ENCODE measurements at places on chromosomes 2 and 18.

DNA sequence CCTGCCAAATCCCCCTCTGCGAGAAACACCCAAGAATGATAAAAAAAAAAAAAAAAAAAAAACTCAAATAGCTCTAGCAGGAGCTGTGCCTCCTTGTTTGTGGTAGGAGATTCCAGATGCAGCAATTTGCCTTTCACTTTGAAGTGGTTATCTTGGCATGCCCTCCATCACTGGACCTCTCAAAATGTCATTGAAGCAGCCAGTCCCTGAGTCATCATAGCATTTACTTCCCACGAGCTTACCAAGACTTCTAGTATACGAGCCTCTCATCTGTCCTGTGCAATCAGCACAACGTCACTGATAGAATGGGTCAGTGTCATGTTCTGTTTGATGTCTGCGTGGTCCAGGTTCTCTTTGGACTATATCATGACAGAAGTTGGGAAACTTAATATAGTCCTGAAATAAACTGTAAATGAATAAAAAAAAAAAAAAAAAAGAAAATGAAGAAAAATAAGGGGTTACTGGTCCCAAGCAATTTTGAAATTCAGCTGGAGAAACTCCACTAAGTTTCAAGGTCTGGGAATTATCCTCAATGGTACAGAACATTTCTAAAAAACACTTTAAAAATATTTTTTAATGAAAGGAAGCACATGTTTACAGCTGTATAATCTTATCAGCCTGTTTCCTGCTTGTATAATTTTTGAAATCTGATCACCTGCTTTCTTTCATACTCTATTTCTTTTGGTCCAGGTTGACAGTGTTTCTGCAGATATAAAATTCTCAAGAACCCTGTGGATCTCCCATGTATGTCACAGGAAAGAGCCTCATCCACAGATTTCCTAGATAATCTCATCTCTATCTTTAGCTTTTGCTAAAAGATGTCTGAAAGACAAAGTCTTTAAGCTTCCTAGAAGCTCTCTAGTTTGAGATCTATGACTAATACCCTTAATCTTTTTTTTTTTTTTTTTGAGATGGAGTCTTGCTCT lies 74.1 kb upstream of the EHBP1 start:
- DNase-seq: no peak

DNA sequence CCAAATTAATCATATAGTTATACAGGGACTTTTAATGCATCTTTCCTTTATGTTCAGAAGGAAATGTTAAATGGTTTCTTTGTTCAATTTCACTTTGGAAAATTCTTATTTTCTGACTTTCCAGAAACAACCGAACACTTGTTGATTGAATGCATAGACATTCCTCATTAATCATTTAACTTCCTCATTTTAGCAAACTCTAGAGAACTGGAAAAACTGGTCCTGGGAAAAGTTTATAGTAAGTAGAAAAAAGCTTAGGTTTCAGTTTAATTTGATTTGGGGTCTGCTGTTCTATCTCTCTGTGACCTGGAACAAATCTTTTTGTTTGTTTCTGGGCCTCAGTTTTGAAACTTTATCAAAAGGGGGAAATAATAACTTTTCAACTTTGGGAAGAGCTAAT lies 320.4 kb downstream of the CMPK2 start:
- DNase-seq: no peak

DNA sequence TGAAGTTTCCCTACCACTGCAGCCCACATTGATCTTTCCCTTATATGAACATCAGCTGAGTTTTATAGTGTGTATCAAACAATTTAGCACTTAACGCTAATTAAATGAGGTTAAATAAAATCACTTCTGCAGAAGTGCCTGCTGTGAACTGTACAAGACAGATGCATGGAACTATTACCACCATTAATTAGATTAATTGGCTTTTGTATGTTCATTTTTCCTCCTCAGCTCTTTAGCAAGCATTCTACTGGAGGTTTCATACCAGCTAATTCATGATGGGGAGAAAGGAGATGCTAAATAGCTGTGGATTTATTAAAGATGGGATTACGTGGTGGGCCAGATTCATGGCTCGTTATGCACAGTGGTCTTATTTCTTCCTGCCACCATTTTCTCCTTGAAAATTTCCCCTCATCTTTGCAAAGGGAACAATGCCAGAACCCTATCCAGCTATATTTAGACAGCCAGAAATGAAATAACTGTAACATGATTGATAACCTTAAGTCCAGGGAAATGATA lies 96.7 kb downstream of the CNTNAP5 start:
- no peak for DNase-seq

- peak; percentile 48 for DNase-seq
Observed at GRCh38 chr2:28137221-28137620, 246.7 kb downstream of the BABAM2 start.

- DNase-seq: no peak
Observed at GRCh38 chr2:203583701-203584100, 48.6 kb upstream of the RAPH1 start.

DNA sequence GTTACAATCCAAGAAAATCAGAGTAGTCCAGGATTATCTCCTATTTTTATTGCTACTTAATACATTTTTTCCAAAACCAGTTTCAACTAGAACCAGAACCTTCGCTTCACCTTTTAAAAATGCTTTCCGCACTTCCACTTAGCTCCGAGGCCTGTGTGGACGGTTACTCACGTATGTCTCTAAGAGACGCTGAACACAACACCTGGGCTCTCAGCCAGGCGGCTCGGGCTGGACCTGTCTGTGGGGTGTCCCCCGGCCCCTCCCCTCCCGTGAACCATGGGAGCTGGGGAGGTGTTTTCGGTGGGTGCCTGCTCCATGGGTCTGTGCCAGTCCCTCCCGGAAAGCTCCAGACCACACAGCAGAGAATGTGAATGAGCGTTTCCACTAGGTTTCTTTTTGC lies 223.8 kb downstream of the GLI2 start:
- no peak for DNase-seq

GRCh38 chr2:136402281-136402680 lies 284.3 kb upstream of the CXCR4 start:
- DNase-seq: no peak

DNA sequence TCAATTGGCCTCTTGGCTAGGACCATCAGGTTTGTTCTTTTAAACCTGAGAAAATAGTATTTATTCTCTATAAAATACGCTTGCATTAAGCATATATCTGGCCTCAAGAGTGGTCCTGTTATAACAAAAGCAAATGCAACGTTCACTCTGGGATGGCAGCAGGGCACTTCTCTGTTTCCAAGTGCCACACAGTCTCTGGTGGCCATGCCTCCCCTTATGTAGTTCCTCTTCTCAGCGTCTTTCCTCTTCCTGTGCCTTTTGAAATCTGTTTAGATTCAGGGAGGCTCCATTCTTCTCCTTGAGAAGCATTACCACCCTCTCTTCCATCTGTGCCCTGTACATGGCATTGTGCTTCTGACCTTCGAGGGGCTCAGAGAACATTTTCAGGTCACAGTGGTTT lies 51.9 kb downstream of the TSHZ1 start:
- DNase-seq: no peak

- DNase-seq: no peak
Observed at GRCh38 chr18:13452388-13452811, 233.8 kb downstream of the LDLRAD4 start.

GRCh38 chr2:108632332-108633160 lies 86.7 kb upstream of the RANBP2 start:
- DNase-seq: no peak

DNA sequence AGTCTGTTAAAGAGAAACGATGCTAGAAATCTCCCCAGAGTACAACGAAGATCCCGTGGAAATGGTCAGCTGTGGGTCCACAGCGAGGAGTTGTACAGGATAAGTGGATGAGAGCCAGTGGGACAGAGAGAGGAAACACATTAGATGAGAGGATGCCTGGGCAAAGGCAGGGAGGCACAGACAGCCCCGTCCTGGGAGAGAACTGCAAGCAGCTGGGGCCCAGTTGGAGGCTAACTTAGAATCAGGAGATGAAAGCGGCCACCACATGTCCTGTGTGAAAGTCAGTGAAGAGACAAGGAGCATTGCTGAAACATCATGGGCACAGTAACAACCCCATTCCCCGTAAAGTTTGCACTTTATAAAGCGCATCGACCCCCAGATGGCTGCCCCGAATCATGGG lies 157.5 kb downstream of the RAPGEF4 start:
- no peak for DNase-seq

- peak; percentile 56 for DNase-seq
Observed at GRCh38 chr18:63850020-63850419, 37.5 kb upstream of the SERPINB2 start.

- DNase-seq: no peak
Observed at GRCh38 chr2:16640867-16641266, 24.8 kb downstream of the CYRIA start.

DNA sequence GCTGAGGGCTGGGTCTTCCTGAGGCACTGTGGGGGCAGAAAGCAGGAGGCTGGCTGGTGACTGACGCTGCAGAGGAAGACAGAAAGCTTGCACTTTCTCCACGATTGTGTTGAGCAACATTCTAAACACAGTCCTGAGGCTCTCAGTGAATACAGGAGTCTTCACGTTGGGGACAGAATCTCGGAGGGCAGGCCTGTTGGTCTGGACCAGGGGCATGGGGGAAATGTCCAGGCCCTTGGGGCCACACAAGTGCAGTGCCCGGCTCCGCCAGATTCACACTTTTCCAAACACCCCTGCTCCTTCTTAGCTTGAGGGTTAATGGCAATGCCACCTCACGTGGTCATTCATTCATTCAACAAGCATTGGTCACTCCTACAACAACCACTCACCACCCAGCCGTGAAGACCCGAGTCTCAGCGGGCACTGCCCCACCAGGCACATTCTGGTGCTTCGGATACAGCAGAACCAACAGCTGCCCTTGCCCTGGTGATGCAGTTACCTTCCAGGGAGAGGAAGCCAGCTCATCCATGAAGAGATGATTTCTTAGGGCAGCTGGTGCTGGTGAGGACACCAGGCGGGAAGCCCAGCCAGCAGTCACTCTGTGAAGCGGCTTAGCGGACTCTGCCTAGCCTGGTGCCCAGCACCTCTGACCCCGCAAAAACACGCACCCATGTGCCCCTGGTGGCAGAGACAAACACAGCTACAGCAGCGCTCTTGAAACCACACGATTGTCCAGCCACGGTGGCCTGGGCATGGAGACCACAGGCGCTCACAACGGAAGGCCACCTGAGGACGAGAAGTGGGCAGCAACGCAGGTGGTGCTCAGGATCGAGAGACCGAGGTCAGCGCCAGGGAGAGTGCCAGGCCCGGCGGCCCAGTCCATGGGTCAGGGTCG lies 10.9 kb upstream of the GPC1 start:
- DNase-seq: no peak

GRCh38 chr2:19377717-19378116 lies 19.3 kb upstream of the OSR1 start:
- DNase-seq: peak; percentile 43

- no peak for DNase-seq
Observed at GRCh38 chr2:105768961-105769452, 24.3 kb downstream of the NCK2 start.

- peak; percentile 84 for DNase-seq
Observed at GRCh38 chr2:219433666-219434467, 776 bp upstream of the SPEG start.

GRCh38 chr2:46298522-46299353 lies 1.5 kb downstream of the EPAS1 start:
- no peak for DNase-seq

GRCh38 chr2:120396013-120396860 lies 50.3 kb downstream of the INHBB start:
- DNase-seq: no peak

DNA sequence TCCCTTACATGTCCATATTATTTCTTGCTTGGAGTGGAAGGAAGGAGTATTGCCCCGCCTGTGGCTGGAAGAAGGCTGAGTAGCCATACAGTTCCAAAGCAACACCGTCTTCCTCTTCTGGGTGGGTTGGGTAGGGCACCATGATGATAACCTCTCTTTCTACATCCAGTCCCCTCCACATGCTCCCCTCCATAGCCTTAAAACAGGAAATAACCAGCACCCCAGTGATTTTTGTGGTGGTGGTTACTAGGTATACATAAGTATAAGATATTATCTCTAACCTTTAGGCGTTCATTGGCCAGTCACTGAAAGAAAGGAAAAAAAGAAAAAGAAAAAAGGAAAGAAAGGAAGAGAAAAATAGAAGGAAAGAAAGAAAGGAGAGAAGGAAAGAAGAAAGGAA lies 63.1 kb downstream of the CXCR4 start:
- no peak for DNase-seq

GRCh38 chr2:234989183-234989701 lies 37.4 kb downstream of the SH3BP4 start:
- peak; percentile 60 for DNase-seq

DNA sequence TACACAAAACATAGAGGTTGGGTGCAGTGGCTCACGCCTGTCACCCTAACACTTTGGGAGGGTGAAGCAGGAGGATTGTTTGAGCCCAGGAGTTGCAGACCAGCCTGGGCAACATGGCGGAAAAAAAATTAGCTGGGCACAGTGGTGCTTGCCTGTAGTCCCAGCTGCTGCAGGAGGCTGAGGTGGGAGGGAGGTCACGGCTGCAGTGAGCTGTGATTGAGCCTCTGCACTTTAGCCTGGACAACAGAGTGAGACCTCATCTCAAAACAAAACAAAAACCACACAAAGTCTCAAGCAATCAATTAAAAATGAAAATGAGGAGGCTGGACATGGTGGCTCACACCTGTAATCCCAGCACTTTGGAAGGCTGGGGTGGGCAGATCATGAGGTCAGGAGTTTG lies 4.9 kb downstream of the NOP58 start:
- DNase-seq: no peak

DNA sequence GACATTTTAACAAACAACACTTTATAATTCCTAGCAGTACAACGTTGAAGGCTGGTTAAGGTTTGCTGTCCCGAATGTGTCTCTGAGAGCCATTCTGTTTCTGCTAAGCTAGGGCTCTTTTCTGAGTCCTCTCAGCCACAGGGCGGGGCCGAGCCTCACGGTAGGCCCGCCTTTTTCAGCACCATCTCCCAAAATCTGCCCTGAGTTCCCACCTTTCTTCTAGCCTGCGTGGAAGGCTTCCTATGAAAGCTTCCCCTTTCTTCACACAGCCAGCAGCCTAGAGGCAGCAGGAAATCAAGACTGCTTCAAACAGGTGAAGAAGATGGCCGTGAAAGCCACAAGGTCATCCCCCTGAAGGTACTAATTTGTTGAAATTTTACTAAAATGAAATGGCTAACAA lies 255.5 kb downstream of the CDH2 start:
- DNase-seq: no peak

DNA sequence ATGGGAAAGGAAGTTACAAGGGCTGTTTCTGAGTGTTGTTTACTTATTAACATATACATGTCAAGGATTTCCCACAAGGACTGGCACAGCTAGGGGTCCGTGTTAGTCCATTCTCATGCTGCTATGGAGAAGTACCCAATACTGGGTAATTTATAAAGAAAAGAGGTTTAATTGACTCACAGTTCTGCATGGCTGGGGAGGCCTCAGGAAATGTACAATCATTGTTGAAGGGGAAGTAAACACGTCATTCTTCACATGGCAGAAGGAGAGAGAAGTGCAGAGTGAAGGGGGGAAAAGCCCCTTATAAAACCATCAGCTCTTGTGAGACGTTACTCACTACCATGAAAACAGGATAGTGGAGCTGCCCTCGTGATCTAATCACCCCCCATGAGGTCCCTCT lies 128.9 kb upstream of the CELF4 start:
- no peak for DNase-seq
